Astrocyte of the hippocampus (primary cell): ENCODE measurements at places on chromosomes 5 and 9.

- no peak for DNase-seq
These were observed 128.5 kb upstream of the STC2 start for GRCh38 chr5:173456751-173457171.

GRCh38 chr9:106383072-106383471 is 479.9 kb upstream of the ZNF462 start:
- DNase-seq, result no peak

DNA sequence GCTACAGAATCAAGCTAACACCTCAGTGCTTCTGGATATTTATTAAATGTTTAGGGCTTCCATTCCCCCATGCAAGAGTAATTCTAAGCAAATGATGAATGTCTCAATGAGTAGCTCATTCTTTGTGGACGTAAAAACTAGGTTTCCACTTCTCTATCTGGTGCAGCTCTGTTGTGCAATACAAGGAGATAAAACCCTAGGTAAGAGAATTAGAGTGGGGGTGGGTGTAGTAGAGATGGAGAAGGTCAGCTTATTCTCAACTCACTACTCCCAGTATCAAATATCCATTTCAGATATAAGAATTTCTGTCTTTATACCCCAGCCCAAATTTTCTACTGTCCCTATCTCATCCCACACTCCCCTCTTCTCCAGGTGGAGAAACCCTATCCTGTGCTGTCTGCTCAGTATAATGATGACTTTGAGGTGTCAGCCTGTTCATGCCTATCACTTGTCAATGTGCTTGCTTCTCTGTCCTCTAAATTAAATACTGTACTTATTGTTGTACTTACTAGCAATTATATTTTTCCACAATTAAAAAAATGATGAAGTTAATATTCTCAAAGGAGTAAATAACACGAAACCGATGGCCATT is 4.3 kb upstream of the FYB1 start:
- no peak for DNase-seq

GRCh38 chr9:96318921-96319565 is 17.1 kb upstream of the HSD17B3 start:
- DNase-seq, result no peak

DNA sequence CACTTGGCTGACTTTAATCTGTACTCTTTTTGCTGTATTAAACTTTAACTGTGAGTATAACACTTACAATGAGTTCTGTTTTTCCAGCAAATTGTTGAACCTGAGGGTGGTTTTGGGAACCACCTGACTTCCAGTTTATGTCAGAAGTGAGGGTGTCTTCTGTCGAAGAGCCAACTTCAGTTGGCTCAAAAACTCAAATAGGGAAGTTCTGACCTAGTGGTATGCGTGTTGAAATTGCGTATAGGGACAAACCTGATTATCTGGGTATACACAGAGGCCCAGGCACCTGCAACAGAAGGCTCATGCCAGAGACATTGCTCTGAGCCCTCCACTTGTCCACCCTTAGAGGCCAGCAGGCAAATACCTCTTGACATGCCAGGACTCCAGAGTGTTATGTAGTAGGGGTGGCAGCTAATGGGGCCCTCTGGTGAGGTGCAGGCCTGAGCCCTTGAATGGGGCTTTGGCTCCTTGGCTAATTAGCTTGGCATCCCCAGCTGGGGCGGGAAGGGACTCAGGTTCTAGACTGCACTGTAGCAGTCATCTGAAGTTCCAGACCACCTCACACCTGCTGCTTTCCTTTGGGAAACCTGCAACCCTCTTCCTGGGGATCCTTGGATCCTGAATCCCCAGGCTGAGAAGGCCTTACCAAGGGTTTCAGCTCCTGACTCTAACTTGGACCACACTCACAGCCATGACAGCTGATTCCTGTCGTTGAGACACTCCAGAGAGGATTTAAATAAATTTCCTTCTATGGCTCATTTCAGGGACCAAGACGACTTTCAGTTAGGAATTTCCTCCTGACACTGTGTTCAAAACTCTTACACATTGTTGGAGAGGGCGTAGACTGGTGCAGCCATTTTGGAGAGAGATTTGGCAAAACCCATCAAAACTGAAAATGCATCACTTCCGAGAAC is 189.6 kb downstream of the HSPA4 start:
- DNase-seq, result no peak

DNA sequence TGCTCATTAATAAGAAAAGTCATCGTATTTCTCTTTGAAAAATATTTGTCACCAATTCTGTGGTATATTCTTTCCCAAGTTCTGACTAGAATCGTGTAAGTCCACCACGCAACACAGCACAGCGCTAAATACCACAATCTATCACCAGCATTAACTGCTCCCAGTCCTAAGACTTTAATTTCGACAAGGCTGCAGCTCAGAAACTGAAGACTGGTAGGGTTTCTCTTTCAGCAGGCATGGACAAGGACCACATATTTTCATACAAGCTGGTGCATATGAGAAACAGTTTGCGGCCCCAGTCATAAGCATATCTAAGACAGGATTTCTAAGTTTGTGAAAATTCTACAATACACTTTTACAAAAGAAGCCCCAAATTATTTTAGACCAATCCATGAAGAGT is 24.1 kb downstream of the BNC2 start:
- no peak for DNase-seq

DNA sequence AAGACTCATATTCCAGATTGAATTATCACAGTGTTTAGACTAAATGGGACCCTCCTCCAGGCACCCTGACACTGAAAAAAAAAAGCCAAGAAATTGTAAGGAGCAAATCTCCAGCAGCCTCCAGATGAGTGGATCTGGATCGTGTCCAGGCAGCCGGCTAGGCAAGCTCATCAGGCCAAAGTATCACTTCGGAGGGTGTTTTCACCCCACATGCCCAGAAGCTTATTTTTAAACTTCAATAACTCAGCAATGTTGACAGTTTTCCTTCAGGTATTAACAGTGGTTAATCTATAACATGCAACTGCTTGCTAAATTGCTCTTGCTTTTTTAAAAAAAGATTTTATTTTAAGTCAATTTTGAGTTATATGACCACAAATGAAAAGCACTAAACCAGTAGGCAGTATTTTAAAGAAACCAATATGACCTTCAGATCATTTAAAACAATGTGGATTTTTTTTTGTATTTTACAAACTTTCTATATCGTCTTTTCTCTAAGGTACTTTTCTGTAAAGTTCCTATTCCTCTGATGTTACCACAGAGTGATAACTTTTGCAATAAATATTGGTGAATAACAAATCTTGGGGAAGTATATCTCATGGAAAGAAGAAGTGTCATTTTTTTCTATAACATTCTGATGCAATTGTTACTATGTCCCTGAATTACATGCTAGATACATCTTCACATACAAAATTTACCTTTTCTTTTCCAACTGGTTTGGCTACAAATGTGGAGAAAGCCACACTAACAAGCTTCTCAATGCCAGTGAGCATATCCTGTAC is 30.7 kb downstream of the ACOT12 start:
- no peak for DNase-seq

DNA sequence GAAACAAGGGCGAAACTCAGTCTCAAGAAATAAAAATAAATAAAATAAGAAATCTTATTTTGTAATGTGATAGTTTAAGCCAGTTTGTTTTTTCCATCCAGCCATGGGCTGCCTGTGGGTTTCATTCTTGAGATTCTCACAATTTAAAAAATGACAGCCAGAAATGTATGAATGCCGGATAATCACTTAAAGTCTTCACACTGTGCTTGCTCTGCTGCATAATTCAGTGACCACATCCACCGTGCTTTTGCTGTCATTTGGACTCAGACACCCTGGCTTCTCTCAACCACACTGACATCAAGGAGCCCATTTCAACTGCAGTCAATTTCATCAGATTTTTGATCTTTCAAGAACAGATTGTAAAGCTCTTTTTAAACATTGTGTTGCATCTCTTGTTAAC is 61.0 kb upstream of the DAPK1 start:
- peak; percentile 73 for DNase-seq

- no peak for DNase-seq
These were observed 2.2 kb downstream of the GBGT1 start for GRCh38 chr9:133161547-133161950.

- DNase-seq, result no peak
These were observed 8.1 kb upstream of the CYSTM1 start for GRCh38 chr5:140166911-140167310.

GRCh38 chr5:175328176-175328575 is 115.8 kb downstream of the DRD1 start:
- no peak for DNase-seq

- DNase-seq, result no peak
These were observed 260.4 kb downstream of the CWC27 start for GRCh38 chr5:65029178-65029577.

DNA sequence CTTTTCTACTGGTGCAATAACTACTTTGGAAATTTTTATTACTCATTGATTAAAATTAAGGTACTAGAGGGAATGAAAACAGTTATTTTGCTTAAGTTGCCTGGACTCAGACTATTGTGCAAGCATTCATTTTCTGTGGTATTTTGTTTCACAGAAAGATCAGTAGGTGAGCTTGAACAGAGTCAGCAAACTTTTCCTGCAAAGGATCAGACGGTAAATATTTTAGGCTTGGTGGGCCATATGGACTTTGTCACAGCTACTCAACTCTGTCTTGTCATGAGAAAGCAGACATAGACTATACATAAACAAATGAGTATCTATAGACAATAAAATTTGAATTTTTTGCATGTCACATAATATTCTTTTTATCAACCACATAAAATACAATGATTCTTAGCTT is 1036.4 kb downstream of the NR2F1-AS1 start:
- DNase-seq, result no peak

DNA sequence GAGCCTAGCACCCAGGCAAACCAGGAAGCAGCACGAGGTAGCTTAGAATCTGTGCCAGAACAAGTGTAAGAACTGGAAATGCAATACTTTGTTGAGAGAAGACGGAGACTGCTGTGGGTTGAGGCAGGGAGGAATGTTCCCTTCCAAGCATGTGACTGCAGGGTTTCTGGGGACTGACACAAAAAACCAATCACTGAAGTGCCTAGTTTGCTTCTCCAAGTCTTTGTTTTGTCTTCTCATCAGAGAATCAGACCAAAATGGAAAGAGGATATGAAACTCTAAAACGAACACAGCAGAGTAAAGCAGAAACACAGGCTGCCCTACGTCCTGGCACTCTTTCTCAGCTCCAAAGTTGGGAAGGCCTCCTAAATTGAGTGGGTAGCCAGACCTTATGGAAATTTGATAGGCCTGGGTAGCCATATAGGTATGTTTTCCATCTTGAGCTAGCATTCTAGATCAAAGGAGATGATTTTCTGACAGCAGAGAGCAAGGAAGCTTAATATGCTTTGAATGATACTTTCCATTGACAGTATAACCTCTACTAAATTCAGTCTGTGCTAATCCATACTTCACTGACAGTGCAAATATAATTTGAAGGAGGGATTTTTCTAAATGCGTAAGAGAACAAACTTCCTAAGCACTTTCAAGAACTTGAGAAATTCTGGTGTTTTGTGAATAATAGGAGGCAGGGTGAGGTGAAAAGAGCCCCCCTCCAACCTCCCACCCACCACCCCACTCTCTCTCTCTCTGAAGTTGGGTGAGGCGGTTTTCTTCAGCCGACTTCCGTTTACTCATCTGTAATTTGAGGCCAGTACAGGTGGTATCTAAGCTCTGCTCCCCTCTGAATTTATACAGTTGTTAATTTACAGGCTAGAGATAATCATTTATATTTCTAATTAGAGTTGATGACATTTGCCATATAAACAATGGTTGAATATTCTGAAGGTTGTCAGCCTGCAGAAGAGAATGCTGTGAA is 5.5 kb downstream of the ADRB2 start:
- DNase-seq, result no peak

- no peak for DNase-seq
These were observed 118.2 kb upstream of the CTNND2 start for GRCh38 chr5:12022444-12022843.
